CD4-positive, alpha-beta T cell treated with Interleukin-10 for 1 hour (primary cell): ENCODE measurements at places on chromosomes 6 and 20.

- no peak for DNase-seq
These were observed 115.9 kb downstream of the CD24 start for GRCh38 chr6:106858653-106859092.

DNA sequence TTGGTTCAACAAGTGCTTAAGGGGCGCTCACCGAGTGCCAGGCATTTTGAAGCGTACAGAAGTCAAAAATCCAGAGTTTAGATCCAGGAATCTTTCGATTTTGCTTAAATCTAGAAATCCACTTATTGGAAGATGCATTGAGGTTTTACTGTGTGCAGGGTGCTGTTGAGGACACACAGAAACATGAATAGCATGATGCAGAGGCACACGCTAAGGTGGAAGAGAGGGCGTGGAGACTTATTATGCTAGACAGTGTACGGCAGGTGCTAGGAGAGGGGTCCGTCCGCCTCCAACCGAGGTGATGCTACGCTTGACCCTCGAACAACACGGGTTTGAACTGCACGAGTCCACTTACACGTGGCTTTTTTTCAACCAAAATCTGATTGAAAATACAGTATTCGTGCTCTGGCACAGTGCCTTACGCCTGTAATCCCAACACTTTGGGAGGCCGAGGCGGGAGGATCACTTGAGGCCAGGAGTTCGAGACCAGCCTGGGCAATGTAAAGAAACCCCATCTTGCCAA is 1.0 kb upstream of the KIF13A start:
- no peak for DNase-seq

DNA sequence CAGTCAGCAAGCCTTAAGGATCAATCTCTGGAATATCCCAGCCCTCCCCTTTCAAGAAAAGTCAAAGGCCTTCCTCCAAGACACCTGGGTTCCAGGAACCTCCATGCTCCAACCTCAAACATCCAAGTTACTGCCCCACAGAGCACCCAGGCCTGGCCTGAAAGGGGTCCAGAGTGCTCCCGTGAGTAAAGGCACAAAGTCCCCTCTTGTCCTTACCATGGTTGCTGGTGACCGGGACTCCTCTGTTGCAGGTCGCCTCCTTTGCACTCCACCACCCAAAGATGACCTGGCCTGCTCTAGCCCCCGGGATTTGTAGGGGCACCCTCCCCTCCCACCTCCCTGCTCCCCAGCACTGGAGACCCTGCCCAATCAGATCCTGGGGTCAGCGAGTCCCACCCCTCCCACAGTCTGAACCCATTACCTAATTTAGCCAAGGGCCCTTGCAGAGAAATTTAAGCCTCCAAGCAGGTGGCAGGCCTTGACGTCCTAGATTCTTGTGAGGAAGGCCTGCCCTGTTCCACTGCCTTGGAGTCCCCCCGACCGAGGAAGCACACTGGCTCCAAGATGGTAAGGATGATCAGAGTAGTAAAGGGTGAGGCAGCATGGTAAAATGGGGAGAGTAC is at the start of gene TNNC2:
Gene TNNC2, minus strand, starts transcription at position 283 of the 623 bp plus-strand sequence. Its CDS starts 64 bp downstream, at position 219.
- no peak for DNase-seq

DNA sequence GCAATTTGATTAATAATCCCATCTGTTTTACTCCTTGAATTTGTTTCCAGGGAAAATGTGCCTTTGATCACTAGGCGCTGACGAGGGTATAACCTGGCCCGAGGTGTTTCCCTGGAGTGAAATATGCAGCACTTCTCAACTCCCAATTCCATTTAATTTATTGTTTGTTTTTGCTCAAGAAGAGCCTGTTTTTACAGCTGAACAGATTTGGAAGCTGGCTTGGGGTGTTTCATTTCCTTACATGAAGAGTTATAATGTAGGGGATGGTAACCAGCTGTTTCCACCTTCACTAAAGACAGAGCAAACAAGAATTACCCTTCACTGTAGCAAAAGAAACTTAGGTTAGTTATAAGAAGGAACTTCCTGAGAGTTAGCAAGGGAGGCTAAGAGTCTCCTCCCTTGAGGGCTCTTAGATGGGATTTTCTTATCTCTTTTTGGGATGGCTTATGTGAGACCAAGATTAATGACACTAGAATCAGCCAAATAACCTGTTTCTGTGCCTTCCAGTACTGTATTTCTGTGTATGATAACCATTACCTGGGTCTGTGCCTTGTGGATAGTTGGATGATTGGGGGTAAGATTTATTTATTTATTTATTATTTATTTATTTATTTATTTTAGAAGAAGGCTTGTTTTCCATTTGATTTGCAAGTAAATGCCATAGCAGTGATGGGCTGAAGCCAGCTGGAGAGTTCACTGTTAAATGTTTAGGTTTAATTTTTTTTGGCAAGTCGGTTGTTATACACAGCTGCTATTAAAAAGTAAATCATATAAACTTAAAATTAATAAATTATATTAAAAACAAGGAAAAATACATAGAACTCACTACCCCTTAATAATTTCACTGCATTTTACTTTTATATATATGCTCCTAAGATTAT is 162.2 kb upstream of the BMP2 start:
- DNase-seq = no peak

GRCh38 chr20:64086801-64087200 is 2.6 kb upstream of the LKAAEAR1 start:
- no peak for DNase-seq
